SHP77 treated with DMSO at 0.1 percent for 48 hours (cell line): ENCODE measurements at places on chromosomes 3 and 15.

- DNase-seq: no peak
Observed at GRCh38 chr15:67187351-67187854, 67.1 kb downstream of the AAGAB start.

DNA sequence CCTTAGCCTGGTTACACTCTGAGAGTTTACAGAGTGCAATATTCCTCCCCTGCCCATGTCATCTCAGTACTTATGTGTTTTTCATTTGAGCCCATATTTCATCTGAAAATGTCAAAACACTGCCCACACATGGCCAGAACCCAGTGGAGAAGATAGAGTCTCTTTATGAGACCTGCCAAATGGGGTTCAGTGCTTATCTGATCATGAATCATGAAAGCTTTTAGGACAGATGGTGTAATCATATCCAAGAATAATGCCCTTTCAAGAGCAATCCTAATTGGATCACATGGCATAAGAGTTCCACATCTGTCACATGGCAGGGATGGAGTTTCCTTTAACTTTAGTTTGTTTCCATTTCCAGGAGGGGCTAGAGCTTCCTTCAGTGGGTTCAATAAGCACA lies 77.2 kb upstream of the AGBL1 start:
- DNase-seq: no peak

DNA sequence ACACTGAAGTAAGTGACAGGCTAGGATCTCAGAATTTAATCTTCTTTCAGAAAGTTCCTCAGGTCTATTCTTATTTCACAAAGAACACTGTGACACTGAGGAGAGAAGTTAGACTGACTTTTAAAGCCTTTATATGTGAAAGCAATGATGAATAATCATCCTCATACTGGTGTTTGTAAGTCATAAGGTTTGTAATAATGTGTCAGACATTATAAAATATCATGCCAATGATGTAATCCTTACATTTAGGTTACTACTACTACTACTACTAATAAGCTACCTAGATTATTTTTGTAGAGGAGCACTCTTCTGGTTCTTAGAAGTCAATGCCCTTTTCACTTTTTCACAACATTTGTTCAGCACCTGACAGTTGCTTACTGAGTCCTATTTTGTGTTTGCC lies 33.4 kb downstream of the FANCD2OS start:
- DNase-seq: no peak

DNA sequence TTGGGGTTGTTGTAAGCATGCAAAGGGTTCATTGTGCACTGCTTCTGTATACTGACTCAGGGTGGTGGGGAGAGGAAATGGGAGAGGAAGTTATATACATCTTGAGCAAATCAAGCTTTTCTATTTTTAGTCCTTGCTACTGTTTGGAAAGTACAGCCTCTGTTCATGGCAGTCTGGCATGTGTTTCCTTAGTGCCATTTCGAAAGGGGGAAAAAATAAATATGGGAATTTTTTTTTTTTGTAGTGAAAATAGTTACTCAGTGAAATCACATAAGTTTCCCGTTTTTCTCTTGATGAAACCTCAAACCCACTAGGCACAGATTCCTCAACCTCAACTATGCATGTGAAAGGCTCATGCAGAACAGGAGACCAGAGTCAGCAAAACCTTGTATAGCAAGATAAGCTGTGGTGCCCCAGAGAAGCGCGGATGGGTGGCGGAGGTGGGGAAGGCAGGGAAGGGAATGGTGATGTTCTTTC lies 353.3 kb downstream of the LPP start:
- DNase-seq: no peak

GRCh38 chr15:85689729-85690128 lies 105.0 kb downstream of the KLHL25 start:
- no peak for DNase-seq
